8988T (cell line): ENCODE measurements at places on chromosomes 13 and 19.

- DNase-seq, result no peak
These were observed 173.5 kb downstream of the KCNRG start for GRCh38 chr13:50188696-50189095.

DNA sequence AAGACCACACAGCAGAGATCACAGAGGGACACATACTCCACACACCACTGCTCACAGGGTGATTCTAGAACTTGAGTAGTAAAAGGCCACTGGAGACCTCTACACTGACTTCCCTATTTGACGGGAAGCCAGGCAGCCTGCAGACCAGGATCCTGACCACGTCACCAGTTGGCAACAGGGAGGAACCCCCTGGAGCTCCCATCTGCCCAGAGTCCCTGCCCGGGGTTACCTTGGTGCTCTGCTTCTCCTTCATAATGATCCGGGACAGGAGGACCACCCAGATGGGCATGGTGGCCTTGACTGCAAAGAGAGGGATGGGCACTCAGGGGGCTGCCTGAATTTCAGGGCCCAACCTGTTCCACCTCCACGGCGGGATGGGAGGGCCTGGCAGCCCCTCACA is 932 bp downstream of the SLC35E1 start:
- peak; percentile 55 for DNase-seq

GRCh38 chr13:114043421-114044053 is 69.7 kb upstream of the C13orf46 start:
- peak; percentile 77 for DNase-seq

DNA sequence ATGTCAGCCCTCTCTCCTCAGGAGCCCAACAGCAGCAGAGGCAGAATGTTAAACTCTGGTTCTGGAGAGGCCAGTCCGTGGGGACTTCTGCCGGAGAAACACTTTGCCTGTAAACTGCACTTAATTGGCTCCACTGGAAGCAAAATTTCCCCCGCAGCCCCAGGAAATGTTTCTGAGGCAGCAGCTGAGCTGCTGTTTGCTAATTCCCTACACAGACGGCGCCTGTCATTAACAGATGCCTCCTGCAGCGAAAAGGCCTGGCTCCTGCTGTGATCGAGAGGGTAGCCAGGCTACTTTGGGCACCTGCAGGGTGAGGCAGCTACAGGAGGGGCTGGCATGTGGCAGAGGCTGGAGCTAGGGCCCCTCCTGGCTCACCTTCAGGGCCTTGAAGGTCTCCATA is 5.2 kb upstream of the TM6SF2 start:
- no peak for DNase-seq

GRCh38 chr19:38727868-38728660 is 16.2 kb downstream of the CAPN12 start:
- no peak for DNase-seq

DNA sequence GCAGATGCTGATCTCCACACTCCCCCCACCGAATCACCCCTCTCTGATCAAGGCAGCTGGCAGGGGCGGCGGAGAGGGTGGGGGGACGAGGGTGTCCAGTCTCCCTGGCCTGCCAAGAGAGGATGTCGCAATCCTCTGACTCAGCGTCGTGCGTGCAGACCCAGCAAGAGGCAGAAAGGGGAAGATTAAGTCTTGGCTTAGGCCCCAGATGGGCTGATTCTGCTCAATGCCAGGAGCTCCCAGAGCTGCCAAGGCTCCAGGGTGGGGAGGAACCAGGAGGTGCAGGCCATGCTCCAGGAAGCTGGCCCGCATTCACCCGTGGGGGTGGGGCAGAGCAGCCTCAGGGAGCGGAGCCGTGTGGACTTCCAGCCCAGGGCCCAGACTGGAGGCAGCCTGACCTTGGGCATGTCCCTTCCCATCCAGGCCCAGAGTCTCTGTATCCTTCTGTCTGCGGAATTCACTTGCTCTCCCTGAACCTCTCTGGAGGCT is 6.6 kb upstream of the BCL3 start:
- DNase-seq, result peak; percentile 72

DNA sequence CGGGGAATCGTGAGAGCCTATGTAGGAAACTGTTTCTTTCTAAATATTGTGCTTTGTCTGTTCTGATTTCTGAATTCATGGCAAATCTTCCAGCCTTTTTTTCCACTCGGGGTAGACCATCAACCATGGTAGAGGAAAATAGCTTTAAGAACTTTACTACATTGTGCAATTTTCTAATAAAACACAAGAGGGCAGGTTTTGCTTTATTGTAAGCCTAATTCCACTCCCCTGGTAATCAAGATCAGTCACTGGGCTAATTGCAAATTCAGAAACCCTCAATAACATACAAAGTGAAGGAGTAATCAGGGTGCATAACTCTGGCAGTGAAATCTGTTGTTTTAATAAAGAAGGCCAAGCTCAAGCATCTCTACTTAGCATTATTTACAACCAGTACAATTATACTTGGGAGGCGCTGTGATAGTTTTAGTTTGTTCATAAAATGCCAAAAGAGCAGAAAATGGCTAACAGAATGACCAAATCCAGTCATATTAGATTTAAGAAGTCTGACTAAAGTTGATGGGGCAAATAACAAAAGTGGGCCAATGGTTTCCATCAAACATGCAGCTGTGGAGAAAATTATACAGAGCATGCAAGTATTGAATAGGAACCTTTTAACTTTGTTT is 43.8 kb downstream of the DCT start:
- no peak for DNase-seq

- no peak for DNase-seq
These were observed 62.8 kb upstream of the CEACAM8 start for GRCh38 chr19:42657556-42657955.

- DNase-seq, result no peak
These were observed 7.0 kb upstream of the TSC22D1 start for GRCh38 chr13:44583137-44583536.

DNA sequence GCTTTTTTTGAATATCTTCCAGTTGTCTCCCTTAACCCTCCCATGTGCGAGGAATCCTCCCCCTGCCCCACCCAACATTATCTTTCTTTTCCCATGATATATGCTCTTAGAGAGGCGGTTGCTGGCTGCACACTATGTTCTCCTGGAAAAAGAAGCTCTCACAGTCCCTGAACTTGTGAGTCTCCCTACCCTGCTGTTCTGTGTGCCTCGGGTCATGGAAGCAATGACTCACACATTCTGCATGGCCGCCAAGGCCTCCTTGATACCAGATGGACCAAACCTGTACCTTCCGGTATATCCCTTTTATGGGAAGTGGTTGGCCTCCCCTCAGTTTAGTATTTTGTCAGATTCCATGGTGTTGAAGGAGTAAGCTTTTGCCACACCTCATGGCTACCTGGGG is 705.4 kb downstream of the SLITRK6 start:
- no peak for DNase-seq

DNA sequence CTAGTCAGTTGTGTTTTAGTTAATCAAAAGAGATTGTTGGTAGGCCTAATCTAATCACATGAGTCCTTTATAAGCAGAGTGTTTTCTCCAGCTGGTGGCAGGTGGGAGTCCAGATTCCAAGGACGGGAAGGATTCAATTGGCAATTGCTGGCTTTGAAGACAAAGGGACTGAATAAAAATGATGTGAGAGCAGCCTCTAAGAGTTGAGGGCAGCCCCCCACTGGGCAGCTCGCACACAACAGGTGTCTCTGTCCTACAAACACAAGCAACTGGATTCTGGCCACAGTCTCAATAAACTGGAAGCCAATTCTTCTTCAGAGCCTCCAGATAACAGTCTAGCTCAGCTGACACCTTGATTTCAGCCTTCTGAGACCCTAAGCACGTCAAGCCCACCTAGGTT is 915.2 kb downstream of the PCDH9 start:
- no peak for DNase-seq

DNA sequence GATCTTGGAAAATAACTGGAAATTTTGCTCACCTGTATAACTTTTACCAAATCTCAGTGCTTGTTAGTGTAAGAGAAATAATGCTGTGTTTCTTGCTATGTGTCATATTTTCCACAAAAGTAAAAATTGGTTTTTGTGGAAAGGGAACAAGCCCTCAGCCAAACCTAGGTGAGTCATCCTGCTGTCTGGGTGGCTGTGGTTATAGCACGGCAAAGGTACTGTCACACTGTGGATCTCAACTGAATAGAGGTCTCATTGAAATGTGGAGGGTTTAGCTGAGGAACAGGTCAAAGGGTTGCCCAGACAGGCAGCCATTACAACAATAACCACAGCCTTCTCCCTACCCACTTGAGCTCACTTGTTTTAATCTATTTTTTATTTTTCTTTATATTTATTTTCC is 338.8 kb upstream of the DACH1 start:
- DNase-seq, result no peak

- no peak for DNase-seq
These were observed 108.5 kb upstream of the GPC6 start for GRCh38 chr13:93118081-93118615.

DNA sequence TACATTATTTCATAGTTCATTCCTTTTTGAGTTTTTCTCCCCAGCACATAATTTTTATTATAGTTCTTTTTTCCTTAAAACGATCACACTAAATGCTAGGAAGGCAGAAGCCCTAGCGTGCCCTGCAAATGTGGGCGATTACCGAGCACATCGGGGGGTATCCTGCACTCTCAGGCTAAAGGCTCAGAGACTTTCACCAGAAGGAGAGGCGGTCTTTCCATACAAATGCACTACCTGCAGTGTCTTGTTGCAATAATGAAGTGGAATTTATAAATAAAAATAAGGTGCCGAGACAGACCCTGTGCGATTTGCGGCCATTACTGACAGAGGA is 29.3 kb upstream of the SPACA7 start:
- DNase-seq, result no peak

DNA sequence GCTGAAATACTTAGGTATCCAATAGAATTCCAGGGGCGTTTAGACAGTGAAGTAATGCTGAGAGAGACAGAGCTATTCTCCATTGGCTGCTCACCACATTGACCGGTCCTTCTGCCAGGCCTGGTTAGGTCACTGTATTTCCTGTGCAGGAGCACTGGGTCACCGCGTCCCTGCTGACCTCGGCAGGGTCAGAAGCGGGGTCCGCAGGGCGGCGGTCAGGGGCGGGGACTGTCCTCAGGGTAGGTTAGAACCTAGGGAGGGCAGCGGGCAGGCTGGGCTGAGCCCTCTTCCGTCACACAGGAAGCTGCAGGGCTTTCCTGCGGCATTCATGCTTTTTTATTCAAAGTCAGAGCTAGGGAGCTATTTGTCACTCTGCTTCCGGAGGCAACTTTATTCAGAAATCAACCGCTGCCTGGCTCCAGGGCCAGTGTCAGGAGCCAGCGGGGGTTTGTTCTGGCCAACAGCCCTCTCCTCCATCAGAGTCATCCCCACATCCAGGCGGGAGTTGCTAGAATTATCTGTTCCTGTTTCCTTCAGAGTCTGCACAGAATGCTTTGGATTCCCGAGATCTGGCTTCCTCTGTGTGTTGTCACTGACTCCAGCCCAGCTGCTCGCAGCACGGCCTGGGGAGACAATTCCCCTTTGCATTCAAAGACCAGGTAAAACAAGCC is 81.2 kb upstream of the WASF3 start:
- DNase-seq, result no peak

GRCh38 chr19:5674714-5675113 is 5.6 kb downstream of the MICOS13 start:
- DNase-seq, result no peak
